Ascending aorta (tissue), 2 donors: ENCODE measurements at places on chromosomes 4 and X. TPM values are rescaled to one million over a fixed set of nuclear protein-coding genes. Genes with fewer than 3 reads are reported as not detected.

- DNase-seq, result no peak
Measured at GRCh38 chr4:147629783-147630730, 12.9 kb downstream of the TMEM184C start.

Gene ZCCHC18
- total RNA-seq, result 0.21 TPM

GRCh38 chrX:134810211-134810610, 151.9 kb upstream of the PLAC1 start:
- no peak for DNase-seq

Gene PAGE2B
- not detected for total RNA-seq

DNA sequence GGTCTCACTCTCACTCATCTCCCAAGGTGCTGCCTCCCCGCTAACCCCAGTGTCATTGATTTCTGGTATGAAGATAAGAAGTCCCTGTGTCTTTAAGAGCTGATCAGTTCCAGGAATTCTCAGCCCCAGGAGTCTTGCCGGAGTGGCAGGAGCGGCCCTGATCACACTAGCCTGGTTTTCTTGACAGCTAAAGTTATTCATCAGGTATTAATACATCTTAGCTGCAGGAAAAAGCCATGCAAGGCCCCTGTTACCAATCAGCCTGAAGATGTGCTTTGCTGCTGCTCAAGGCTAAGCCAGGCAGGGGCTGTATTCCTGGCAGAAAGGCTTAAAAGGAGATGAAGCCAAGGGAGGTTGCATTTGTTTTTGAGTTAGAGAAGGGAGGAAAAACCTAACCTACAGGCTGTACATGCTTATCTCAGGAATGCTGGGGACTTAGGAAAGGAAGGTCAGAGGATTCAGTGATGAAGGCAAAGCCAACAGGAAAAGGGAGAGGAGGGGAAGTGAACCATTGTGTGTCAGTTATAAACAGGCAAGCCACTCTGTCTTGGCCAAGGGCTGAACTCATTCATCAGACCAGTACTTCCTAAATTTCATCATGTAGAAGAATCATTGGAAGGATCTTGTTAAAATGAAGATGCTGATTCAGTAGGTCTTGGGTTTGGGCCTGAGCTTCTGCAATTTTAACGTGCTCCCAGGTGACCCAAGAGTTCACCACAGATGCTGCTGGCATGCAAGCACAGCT, 8.6 kb downstream of the SRPX start:
- no peak for DNase-seq

DNA sequence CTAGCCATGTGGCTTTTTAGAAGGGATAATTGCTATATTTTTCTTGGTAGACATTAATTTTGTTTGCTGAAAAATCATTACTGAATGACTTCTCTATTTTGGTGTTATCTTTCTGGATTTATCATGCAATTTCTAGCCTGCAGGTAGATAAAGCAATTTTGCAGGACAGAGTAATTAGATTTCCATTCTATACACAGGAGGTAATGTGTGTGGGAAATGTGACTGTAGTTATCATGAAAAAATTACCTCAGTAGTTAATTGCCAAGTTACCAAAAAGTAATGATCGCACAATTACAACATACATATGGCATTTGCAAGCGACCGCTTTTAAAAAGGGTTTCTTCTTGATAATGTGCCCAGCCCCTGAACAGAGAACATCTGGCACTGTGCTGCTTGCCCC, 66.1 kb downstream of the KIT start:
- DNase-seq, result no peak

DNA sequence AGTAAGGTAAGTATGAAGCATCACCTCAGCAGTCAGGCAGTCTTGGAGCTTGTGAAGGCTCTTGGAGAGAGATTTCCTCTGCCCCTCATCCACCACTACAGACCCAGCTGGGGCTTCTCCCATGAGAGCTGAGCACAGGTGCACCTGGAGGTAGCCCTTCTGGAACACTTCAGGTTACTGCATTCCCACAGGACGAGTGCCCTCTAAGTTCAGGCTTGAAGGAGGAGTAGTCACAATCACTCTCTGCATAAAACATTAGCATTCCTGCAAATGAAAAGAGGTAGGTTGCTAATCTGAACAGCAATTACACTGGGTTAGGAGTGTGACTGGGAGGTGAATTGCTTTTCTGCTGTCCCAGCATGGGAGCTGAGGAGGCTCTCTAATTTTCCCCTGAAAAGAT, 308.8 kb downstream of the TEX13C start:
- no peak for DNase-seq

DNA sequence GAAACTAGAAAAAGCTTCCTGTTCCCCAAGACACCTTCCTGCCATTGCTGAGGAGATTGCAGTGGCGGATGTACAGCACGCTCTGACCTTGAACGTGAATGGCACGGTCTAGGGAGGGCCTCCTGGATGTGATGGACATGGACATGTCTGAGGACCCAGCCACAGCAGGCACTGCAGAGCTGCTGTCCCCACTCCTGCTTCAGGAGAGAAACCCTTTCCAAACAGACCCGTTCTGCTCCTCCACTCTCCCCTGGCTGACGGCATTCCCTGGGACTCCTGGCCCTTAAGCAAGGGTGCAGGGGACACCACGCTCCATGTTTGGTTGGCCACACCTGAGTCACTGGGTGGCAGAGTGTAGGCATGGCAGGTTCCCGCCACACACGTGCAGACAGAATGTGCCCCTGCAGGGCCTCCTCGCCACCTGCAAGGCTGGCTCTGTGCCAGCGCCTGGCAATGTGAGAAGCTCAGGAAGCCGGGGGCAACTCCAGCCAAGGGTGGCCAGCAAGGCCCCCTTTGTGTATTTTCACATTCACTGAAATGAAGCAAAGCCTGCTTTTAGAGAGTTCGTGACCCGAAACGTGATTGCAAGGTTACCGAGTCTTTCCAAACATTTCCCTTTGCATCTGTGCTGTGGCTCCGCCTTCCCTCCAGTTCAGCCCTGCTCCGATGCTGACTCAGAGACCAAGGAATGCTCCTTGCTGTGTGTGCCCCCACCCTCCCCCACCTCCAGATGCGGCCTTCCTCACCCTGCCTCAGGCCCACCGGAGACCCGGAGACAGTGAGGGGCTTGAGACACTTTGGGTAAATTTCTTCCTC, 46.1 kb downstream of the HTRA3 start:
- DNase-seq, result peak; percentile 77
